ENCODE measurements at places on chromosomes 6 and 20.
A peak's percentile ranks its signal among the peaks of the same experiment; 100 is the strongest.

DNA sequence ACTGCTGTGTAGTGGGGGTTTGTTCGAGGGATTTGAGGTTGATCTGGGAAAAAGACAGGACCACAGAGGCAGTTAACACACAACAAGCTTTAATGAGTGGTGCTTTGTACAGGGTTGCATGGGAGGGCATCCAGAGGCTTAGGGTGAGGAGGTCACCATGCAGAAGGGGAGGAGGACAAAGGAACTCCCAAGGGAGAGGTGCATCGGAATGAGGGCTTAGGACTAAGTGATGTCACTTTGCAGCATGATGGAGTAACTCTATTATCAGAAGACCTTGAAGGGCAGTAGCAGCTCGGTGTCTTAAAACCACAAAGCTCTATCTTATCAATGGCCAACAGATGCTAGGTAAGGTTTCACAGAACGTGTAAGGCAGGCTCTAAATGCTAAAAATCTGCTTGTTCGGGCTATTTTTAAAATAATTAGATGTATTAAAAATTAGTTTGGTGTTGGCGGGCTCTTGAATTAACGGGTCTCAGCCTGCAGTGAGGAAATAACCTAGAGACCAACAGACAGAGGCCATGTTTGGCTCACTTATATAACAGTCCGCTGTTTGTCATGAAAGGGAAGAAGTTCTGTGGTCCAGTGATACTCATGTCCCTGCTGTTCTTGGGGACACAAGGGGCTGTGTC, 37.9 kb downstream of the MAN1A1 start:
- no peak for DNase-seq

- DNase-seq: no peak
These were observed 382 bp downstream of the SFT2D1 start for GRCh38 chr6:166341977-166342348.

- DNase-seq: no peak
These were observed 21.7 kb downstream of the SMLR1 start for GRCh38 chr6:130848945-130849344.

GRCh38 chr6:40922281-40922680, 116.7 kb downstream of the UNC5CL start:
- DNase-seq: no peak

DNA sequence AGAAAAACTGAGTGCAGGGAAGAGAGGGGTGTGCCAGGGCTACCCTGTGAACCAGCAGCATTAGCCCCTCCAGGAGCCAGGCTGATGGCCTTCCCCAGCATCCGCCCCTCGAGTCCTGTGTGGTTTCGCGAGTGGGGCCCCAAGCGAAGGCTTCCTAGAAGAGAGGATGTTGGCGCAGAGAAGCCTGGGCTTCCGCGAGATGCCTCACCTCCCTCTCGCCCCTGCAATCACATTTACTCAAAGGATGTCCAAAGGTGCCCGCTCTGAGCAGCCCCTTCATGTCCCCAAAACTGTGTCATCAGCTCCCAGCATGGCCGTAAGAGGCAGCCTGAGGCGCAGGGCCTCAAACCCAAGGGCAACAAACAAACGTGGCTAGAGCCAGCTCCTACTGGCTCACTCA, 111.7 kb downstream of the PREX1 start:
- no peak for DNase-seq

DNA sequence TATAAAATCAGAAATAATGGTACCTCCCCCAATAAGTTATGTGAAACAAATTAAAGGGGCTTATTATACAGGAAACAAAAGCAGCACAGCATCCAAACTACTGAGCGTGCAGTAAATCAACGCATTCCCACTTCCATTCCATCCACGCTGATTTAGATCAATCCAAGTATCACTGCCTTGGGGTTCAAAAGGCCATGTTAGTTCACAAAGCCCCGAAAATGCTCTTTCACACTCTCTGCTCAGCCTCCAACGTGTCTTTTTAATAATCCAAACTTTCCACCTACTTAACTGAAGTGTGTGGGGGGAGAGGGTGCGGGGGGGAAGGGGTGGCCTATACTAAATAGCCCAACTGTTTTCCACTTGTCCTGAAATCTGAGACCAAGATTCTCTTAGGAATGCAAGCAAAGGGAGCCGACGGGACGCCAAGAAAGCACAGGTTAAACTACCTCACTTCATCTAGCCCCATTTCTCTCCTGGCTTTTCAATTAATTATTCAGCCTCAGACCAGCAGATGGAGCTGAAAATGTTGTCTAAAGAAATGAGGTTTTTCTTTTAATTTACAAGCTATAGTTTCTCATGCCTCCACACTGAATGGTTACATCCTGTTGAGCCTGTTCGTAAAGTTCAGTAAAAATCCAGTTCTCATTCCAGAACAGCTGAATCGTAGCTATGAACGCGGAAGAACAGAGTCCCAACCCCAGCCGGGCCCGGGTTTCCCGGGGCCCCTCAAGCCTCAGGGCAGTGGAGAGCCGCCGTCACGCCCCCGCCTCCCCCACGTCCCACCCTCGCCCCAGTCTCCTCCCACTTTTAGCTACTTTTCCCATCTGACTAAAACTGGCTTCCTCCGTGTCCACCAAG, 1.0 kb upstream of the NXT1 start:
- no peak for DNase-seq

DNA sequence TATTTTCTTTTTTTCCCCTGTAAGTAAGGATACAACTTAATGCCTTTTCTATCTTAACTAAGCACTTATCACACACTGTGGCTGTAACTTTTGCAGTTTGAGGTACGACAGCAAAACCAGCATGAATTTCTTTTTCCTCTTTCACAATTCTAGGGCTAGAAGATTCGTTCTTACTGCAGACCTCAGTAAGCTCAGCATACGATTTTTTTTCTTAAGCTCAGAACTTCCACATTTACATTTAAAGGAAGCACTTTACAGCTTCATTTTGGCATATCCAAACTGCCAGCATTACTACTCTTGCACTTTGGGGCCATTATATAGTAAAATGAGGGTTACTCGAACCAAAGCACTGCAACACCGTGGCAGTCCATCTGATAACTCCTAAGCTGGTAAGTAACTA, 889 bp upstream of the CHMP4B start:
- no peak for DNase-seq

- no peak for DNase-seq
These were observed 18.2 kb upstream of the HS3ST5 start for GRCh38 chr6:114361036-114361435.

GRCh38 chr6:25689966-25690365, 38.0 kb downstream of the SCGN start:
- DNase-seq: no peak

DNA sequence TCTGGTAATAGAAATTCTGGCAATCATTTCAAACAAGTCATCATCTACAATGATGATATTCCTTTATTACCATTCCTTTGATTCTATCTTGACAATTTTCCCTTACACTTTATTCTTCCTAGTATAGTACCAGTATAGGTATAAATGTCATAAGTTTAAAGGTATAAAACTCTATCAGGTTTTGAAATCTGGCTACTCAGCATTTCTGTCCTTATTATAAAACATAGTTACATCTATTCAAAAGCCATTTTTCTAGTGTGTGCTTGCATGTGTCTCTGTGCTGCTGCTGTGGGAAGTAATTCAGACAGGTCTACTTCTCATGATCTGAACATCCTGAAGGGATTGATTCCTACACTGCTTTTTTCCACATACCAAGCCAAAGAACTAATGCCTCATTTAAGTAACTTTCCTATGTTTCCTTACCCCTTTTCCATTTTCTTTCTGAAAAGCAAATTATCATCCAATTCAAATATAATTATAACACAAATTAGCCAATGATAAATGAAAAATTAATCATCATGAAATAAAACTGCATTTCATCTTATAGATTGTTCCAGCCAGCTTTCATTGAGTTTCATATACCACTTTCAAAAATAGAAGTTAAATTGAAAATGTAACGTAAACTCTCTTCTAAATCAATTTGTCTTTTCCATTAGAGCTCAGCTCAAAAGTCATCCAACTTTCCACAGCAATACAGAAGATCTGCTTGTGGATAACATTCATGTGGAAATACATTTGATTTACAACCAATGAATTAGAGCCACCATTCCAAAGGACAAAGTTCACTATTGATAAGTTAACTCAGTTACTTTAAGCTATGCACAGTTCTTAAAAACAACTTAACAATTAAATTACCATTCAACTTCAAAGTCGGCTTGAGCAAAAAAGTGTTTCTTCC, 35.9 kb downstream of the COL12A1 start:
- no peak for DNase-seq

- no peak for DNase-seq
These were observed 512.2 kb upstream of the MARCKS start for GRCh38 chr6:113344969-113345368.

DNA sequence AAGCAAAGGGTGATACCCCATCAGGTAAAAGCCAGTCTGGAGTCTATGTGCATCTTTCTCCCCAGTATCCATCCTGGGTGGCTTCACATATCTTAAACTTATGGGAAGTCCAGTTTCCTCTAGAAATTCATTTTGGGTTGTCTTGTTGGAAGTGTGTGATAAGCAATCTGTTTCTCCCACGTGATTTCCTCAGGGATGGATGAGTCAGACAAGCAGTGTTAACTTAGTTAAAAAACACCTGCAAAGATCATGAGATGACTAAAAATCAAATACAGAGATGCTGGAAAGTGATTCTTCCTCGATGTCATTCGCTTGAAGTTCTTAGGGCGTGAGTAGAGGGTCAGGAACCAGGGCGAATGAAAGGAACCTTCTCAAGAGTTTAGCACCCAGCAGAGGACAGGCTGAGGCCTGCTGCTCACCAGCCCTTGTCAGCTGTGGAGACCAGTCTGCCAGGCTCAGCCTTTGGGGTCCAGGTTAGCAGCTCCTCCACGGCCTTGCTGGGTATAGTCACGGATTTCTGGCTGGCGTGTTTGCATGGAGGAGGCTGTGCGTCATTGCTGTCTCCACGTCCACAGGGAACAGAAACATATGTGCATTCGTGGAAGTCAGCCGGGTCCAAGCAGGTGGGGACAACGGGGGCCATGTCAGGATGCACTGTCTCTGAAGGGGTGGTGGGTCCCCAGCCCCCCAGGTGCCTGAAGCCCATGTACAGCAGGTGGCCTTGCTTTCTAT, 2.8 kb upstream of the PNPLA1 start:
- no peak for DNase-seq

DNA sequence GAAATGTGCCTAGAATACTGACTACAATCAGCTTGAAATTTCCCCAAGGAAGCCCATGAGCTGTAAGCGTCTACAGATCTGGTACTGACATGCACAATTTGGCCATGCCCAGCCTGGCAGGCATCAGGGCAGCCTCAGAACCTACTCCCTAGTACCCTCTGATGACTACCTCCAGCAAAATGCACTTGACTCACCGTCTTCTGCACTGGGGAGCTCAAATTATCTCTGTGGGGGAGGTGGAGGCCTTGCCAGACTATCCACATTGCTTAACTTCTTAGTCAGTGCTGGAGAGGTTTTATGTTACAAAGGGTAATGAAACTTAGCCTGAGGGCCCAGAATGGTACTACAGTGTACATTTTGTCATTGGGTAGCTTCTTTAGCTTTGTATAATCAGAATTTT, 126.0 kb upstream of the ADGRF1 start:
- no peak for DNase-seq

GRCh38 chr20:34549291-34549928, 9.1 kb upstream of the MAP1LC3A start:
- DNase-seq: no peak

- no peak for DNase-seq
These were observed 79.3 kb upstream of the TOP1 start for GRCh38 chr20:40949346-40949745.

GRCh38 chr6:169779092-169779815, 27.8 kb downstream of the ERMARD start:
- no peak for DNase-seq

- DNase-seq: no peak
These were observed 383.4 kb downstream of the GRIK2 start for GRCh38 chr6:101776919-101777350.

GRCh38 chr6:107082045-107082444, 33.3 kb downstream of the BEND3 start:
- no peak for DNase-seq

- DNase-seq: no peak
These were observed 156.1 kb downstream of the ERMARD start for GRCh38 chr6:169907419-169908115.

- DNase-seq: no peak
These were observed 257.4 kb downstream of the HTR1B start for GRCh38 chr6:77205936-77206335.

GRCh38 chr6:45012687-45013086, 315.4 kb upstream of the RUNX2 start:
- DNase-seq: no peak

- DNase-seq: peak; percentile 4
These were observed 335.4 kb downstream of the COL12A1 start for GRCh38 chr6:74870403-74870802.

- DNase-seq: no peak
These were observed 63.0 kb downstream of the GPX5 start for GRCh38 chr6:28588666-28589065.

- DNase-seq: no peak
These were observed 8.4 kb downstream of the EPB41L2 start for GRCh38 chr6:131054392-131055250.

- no peak for DNase-seq
These were observed 32.5 kb downstream of the MYH7B start for GRCh38 chr20:34988191-34988540.

DNA sequence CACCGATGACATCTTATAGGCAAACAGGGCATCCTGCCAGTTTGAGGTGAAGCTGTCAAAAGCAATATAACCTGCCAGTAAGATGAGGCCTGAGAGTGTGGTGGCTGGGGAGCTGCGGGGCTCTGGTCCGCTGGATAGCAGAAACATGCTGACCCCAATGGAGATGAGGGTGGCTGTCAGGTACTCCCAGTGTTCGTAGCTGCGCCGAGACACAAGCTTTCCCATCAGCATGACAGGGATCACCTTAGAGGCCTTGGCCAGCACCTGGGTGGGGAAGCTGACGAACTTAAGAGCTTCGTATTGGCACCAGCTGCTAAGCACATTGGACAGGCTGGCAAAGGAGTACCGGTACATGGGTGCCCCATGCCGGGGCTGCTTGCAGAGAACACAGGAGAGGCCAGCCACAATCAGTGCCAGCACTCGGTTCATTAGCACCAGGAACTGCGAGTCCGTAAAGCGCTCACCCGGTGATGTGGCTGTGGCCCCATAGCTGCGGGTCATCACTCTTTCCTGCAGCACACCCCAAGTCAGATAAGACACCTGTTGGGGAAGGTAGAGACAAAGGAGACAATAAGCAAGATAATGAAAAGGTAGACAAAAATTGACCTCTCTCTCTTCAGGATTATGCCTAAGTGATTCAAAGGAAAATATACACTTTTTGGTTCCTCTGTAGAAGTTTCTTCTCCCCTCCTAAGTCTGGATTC, 2.1 kb downstream of the SLC35B2 start:
- no peak for DNase-seq
